Stimulated activated CD4-positive, alpha-beta T cell treated with anti-CD3 and anti-CD28 coated beads, Interleukin-15, amount 100 ng/mL, for 1 hour (primary cell): ENCODE measurements at places on chromosomes 16 and 17.

DNA sequence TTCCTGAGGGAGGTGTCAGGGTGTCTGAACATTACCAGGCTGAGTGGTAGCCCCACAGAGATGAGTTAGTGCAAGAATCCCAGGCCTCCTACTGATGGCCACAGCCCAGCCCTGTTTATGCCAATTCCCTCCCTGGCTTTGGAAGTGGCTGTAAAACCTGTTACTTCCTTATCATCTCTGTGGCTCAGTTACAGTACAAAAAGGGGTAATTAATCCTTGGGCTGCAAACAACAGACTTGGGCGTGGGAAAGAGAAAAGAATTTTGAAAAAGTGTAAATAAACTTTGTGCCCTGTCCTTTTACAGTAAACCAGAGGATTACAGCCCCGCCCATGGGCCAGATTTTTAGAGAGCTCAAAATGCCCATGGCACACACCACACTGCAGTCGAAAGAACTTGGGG lies 73.1 kb upstream of the AXIN2 start:
- DNase-seq, result no peak

DNA sequence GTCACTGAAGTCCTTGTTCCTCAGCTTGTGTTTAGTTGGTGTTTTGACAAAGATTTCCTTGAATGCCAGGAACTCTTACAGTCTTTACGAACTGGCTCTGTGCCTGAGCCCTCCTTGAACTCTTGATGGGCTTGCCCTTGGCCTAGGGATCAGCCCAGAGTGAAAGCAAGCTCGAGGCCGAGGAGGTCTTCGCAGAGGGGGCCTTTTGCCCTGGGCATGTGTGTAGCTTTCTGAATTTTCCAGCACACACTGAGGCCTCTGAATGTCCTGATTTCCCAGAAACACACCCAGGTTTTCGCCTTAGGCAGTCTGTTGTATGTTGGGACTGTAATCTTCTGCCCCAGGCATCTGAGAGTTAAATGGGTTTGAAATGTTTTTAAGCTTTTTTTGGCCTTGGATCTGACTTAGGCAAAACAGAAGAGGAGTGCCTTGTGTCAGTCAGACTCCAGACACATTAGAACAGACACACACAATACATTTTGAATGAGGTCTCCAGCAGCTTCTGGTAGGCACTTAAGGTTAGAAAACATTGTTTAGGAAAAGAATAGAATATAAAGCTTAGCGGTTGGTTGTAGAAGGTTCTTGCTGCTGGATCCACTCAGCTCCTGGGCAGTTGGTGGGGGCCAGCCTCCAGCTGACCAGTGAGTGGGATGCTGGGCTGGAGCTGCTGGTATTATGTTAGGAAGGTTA lies 17.1 kb downstream of the FOXK2 start:
- no peak for DNase-seq

DNA sequence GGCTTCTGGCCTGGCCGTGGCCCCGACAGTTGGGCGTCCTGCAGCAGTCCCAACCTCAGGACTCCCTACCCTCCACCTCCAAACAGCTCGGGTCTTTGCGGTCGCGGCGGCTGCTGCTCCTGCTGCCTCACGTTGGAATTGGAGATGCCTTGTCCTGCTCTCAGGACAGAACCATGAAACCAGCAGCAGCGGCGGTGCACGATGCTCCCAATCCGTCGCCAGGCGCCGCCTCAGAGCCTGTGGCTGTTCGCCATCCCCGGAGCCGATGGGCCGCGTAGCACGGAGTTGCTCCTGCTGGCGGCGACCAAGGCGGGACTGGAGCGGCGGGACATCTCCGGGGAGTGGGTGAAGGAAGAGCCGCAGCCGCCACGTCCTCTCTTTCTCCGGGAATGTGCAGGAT lies 1965.9 kb downstream of the TP53TG3F start:
- no peak for DNase-seq

GRCh38 chr17:3968015-3968414 lies 3.8 kb upstream of the ATP2A3 start:
- DNase-seq, result no peak

DNA sequence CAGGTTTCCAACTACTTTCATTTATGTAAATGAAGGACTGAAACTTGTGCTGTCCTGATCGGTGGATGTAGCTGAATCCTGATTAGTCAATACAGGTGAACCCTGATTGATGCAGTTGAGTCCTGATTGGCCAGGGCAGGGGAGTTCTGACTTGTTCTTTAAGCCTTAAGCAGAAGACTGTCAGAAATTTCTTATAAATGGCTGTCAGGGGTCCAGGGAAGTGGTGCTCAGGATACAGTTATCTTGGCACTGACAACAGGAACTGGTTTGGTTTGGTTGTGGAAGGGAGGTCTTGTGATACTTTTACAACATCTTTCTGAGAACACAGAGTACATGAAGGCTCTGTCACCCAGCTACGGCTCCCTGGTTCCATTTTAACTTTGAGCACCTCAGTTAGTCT lies 132.1 kb downstream of the KCNJ12 start:
- DNase-seq, result no peak

- DNase-seq, result no peak
Observed at GRCh38 chr16:48041981-48042421, 113.8 kb downstream of the ABCC12 start.

- no peak for DNase-seq
Observed at GRCh38 chr17:75459590-75460267, 3.3 kb downstream of the TMEM94 start.

GRCh38 chr16:57156351-57156703 lies 29.5 kb downstream of the PSME3IP1 start:
- no peak for DNase-seq

- no peak for DNase-seq
Observed at GRCh38 chr17:11950771-11951519, 46.3 kb downstream of the ZNF18 start.

DNA sequence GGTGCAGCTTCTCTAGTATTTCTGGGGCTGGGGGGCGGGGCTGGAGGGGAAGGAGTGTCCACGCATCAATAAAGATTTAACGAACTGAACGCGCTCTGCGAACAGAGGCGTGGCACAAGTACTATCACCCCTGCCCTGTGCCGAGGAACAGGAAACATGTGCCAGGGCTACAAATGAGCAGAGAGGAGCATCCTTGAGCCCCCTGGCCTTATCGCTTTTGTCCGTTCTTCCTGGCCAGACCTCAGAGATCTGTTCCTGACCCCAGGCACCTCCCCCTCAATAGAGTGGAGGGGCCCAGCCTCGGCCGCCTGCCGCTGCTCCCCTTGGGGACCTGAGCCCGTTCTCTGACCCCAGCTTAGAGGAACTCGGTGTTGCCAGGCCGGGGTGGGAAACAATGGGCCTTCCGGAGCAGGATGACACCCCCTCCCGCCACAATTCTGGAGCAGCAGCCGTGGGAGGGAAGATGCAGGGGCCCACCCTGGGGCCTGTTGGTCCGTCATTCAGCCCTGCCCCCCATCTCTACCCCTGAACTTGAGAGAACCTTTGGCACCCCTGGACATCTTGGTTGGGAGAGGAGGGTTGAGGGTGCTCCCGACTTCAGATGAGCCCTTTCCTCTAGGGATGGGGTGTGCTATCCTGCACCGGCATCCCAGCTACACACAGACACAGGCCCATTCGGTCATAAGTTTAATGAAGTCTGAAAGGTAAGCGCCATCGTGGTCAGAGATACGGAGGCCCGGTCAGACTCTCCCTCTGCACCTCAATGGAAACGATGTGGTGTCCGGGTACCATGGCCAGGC lies 1.1 kb downstream of the NAA38 start:
- no peak for DNase-seq

GRCh38 chr16:10297341-10298006 lies 88.4 kb upstream of the ATF7IP2 start:
- no peak for DNase-seq

- no peak for DNase-seq
Observed at GRCh38 chr16:19507867-19508266, 14.0 kb downstream of the GDE1 start.

GRCh38 chr16:73405851-73406250 lies 357.9 kb upstream of the ZFHX3 start:
- DNase-seq, result no peak

DNA sequence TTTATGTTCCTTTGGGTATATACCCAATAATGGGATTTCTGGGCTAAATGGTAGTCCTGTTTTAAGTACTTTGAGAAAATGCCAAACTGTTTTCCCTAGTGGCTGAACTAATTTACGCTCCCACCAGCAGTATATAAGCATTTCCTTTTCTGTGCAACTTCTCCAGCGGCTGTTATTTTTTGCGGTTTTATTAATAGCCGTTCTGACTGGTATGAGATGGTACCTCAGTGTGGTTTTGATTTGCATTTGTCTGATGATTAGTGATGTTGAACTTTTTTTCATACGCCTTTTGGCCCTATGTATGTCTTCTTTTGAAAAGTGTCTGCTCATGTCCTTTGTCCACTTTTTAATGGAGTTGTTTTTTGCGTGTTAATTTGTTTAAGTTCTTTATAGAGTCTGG lies 25.8 kb upstream of the TEKT1 start:
- DNase-seq, result no peak
